ENCODE measurements at places on chromosomes 3 and 15.
A peak's percentile ranks its signal among the peaks of the same experiment; 100 is the strongest.

DNA sequence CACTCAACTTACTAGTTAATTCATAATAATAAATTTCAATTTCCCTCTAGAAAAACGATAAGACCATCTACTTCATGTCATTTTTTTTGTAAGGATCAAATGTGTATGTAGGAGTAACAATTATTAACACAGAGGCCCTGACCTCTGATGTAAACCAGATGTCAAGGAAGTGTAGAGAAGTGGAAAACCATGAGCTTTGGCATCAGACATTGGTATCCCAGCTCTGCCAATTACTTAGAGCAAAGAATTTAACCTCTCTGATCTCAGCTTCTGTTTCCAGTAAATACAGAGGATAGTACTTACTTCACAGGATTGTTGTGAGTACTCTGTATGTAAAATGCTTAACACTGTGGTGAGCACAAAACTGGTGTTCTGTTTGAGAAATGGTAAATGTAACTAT is 17.5 kb downstream of the AQR start:
- no peak for DNase-seq

DNA sequence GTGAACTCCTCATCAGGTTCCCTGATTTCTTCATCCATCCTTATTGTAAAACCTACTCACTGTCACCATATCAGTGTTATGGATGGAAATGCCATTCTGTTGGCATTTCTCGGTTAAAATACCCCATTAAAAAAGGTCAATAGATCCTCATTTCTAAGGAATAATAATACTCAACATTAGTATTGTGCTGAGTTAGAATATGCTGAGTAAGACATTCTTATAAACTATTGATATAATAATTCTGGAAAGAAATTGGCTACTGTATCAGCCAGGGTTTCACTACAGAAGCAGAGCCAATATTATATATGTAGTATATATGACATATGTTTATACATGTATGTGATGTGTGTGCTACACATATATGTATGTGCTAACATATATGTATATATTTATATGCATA is 95.4 kb upstream of the KCNH8 start:
- no peak for DNase-seq

GRCh38 chr3:188278717-188279324 is 124.9 kb downstream of the LPP start:
- no peak for DNase-seq

GRCh38 chr3:89525609-89526008 is 418.2 kb downstream of the EPHA3 start:
- DNase-seq = no peak

- peak; percentile 49 for DNase-seq
Observed at GRCh38 chr3:125110016-125110875, 54.4 kb upstream of the HEG1 start.

DNA sequence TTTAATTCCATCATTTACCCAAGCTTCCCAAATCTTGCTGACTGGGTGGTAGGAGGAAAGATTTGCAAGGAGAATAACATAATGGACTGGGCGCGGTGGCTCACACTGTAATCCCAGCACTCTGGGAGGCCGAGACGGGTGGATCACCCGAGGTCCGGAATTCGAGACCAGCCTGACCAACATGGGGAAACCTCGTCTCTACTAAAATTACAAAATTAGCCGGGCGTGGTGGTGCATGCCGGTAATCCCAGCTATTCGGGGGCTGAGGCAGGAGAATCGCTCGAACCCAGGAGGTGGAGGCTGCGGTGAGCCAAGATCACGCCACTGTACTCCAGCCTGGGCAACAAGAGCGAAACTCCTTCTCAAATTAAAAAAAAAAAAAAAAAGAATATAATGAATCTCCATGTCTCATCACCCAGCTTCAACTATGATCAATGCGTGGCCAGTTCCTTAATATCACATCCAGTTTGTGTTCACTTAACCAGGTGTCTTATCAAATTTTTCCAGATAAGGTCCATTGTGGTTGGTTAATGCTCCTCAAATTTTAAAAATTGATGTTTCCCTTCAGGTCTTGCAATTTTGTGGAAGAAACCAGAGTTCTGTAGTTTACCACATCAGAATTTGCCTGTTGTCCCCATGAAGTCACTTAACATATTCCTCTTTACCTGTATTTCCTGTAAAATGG is 1.3 kb upstream of the ABCF3 start:
- DNase-seq = no peak

DNA sequence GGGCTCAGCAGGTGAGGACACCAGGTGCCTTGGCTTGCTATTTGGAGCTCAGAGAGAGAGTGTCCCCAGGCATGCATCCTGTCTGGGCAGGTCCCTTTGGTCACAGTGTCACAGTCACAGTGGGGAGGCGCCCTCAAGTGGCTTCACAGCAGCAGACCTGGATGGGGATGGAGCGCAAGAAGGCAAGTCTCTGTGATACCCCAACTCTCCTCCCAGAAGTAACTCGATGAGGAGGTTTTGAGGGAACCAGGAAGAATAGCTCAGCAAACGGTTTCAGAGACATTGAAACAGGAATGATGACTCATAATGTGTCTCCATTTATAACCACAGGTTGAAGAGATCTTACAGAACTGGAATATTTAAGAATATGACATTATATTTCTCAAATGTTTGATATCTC is 66.5 kb upstream of the SH3GL3 start:
- peak; percentile 59 for DNase-seq

GRCh38 chr15:31245135-31245689 is 81.4 kb upstream of the KLF13 start:
- DNase-seq = no peak

- DNase-seq = no peak
Observed at GRCh38 chr3:128503164-128503651, 10.2 kb upstream of the GATA2 start.

DNA sequence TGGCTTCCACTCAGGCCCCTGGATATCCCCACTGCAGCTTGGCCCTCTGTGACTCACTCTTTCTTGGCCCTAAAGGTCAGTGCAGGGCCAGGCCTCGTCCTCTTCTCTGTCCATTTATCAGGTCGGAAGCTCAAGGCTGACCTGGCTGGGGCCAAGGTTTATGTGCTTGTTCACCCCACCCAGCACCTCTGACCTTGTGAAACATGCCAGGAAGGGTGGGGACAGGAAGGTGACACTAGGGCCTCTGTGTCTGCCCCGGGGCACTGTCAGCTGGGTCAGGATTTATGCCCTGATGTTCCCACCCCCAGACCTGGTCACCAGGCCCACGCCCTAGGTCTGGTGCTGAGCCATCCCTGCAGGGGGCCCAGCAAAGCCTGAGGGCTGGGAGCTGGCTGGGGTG is 103.8 kb downstream of the FBLN2 start:
- no peak for DNase-seq

GRCh38 chr3:143608966-143609365 is 239.3 kb downstream of the SLC9A9 start:
- DNase-seq = no peak

DNA sequence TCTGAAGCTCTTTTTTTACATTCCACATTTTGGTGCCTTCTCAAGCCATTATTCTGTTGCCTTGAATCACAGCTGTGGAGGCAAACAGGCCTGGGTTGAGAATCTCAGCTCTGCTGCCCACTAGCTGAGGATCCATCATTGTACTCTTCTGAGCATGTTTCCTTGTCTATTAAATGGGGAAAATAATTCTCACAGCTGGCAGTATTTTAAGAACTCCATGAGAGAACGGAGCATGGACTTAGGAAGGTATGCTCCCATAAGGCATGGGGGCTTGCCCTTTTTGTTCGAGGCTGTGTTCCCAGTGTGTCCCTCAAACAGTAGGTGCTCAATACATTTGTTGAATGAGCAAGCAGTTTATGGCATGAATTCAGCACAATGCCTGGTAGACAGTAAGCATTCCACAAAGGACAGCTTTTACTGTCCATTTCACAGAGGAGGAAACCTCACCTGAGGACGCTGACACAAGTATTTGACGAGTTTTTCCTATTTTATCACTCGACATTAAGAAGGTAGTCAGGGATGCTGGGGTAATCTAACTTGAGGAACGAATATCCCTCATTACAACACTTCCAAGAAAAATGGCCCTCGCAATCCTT is 2.1 kb upstream of the PTPRG start:
- no peak for DNase-seq

GRCh38 chr3:100706365-100706764 is 2.9 kb upstream of the TFG start:
- no peak for DNase-seq

DNA sequence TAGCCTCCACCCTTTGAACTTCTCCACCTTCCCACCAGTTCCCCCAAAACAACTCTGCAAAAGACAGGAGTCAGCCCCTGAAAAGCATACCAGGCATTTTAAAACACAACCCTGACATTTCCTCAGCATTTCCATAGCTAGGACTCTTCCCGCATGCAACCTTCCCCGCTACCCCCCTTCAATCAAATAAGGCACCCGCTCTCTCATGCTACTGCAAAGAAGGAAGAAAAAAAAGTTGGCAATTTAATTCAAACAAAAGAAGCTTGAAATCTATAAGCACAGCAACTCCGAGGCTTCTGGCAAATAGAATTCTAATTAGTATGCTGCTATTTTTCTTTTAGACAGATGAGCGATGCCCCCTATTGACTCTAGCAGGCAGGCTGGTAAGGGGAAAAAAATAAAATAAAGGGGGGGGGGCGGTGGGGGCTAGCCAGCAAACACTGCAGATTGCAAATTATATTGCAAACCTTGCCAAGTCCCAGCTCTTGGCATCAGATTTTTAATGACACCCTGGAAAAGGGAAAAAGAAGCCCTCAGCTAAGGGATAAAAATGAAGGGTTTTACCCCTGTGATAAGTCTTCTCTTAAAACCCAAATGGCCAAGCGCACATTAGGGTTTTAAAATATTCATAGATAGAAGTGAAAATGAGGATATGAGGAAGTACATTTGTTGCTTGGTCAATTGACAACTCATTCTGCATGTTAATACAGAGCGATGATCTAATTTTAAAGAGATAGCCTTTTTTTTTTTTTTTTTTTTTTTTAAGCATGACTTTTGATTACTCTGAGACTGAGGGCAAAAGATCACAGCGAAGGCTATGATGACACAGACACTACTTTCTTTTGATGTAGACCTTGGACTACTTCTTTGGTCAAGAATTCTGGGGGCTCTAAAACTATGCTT is 255.2 kb downstream of the NR2F2 start:
- DNase-seq = no peak

DNA sequence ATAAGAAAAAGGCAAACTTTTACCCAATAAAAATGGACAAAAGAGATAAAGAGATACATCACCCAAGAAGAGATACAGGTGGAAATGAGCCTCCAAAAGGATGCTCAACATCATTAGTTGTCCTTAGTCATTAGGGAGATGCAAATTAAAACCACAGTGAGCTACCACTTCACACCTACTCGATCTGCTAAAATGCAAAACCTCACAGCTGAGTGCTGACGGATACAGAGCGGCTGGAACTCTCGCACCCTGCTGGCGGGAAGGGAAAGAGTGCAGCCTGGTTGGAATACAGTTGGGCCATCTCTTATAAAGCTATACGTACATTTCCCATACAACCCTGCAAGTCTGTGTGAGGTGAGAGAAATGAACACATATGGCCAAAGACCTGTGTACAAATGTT is 78.5 kb upstream of the PRR20G start:
- DNase-seq = no peak

GRCh38 chr3:88742106-88742505 is 365.3 kb upstream of the EPHA3 start:
- no peak for DNase-seq

DNA sequence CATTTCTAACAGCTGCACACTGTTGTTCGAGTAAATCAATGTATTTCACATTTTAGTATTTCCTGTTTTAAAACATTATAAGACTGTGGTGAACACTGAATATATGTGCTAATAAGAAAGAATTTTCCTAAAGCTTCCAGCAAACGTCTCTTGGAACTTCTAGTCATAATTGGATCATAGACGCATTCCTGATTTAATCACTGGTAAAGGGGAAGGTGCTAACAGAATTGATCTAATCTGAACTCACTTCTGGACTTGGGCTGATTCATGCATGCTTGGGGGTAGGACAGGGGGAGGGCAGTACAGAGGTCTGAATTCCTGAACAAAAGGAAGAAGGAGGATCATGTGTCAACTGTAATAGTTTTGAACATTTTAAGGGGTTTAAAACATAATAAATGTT is 7.3 kb upstream of the LEKR1 start:
- no peak for DNase-seq

GRCh38 chr3:193248848-193249468 is 7.9 kb downstream of the PLAAT1 start:
- no peak for DNase-seq

DNA sequence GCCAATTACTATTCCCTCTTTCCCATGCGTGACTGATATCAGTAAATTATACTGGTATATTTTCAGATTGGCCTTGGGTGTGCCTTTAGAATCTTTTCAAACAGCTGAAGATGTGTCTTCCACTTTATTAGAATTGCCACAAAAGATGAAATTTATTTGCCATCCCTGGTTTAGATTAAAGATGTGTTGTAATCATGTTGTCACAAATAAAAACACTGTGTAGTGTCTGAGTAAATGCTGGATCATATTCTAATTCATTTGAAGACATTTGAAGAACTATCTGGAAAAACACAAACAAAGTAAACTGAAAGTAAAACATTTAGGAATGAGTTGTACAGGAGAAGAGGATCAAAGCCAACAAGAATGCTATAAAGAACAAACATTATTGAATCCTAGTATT is 339.7 kb upstream of the COL8A1 start:
- no peak for DNase-seq

GRCh38 chr3:94256888-94257813 is 194.3 kb downstream of the NSUN3 start:
- no peak for DNase-seq

- no peak for DNase-seq
Observed at GRCh38 chr3:9795207-9795606, 2.3 kb downstream of the ARPC4 start.

DNA sequence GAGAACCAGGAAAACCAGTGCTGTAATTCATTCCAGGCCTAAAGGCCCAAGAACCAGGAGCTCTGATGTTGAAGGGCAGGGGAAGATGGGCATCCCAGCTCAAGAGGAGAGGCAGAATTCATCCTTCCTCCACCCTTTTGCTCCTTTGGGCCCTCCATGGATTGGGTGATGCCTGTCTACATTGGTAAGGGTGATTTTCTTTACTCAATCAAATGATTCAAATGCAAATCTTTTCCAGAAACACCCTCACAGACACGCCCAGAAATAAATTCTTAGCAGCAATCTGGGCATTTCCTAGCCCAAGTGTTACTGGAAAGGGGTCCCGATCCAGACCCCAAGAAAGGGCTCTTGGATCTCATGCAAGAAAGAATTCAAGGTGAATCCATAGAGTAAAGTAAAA is 17.6 kb upstream of the APOD start:
- DNase-seq = no peak

Measured in activated T-cell treated with anti-CD3 and anti-CD28 coated beads, Interleukin-2, amount 50 U/mL, for 72 hours (primary cell).